ENCODE measurements at places on chromosomes 4 and X. TPM values are rescaled to one million over a fixed set of nuclear protein-coding genes. Genes with fewer than 3 reads are reported as not detected.

GPR143 gene
- 8.8 TPM for total RNA-seq

- DNase-seq, result no peak
- H3K4me1 ChIP-seq, result no peaks in the 10 kb centered on the region
- H3K27ac ChIP-seq, result no peak overlapping the region
- no peaks in the 10 kb centered on the region for H3K27me3 ChIP-seq
- no peak overlapping the region for H3K4me3 ChIP-seq
- H3K36me3 ChIP-seq, result no peaks in the 10 kb centered on the region
These were observed 177.3 kb upstream of the FAM9B start for GRCh38 chrX:9211269-9211668.

DNA sequence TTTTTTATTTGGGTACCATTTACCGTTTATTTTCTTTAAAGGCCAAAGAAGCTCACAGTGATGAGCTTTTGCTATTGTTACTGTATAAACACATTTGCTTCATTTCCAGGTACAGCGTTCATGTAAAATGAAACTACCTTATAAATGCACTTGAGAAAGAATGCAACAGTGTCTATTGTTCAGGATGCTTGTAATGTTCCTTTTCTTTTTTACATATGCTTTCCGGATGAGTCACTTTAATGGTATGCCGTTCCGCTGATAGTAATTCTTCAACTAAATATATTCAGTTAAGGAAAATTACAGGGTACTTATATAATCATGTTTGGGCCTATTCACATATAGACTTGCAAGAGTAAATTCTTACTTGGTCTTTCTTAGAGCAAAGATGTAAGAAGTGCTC, 354.9 kb downstream of the RPA4 start:
- peak; percentile 12 for DNase-seq
- H3K4me3 ChIP-seq, result no peak overlapping the region
- H3K27me3 ChIP-seq, result no peaks in the 10 kb centered on the region
- no peaks in the 10 kb centered on the region for H3K36me3 ChIP-seq
- peak overlapping the region; percentile 27 for H3K27ac ChIP-seq

GRCh38 chrX:108516184-108516583, 76.5 kb downstream of the COL4A5 start:
- no peaks in the 10 kb centered on the region for H3K27me3 ChIP-seq
- DNase-seq, result no peak
- no peaks in the 10 kb centered on the region for H3K36me3 ChIP-seq
- no peak overlapping the region for H3K27ac ChIP-seq
- H3K4me3 ChIP-seq, result no peak overlapping the region

DNA sequence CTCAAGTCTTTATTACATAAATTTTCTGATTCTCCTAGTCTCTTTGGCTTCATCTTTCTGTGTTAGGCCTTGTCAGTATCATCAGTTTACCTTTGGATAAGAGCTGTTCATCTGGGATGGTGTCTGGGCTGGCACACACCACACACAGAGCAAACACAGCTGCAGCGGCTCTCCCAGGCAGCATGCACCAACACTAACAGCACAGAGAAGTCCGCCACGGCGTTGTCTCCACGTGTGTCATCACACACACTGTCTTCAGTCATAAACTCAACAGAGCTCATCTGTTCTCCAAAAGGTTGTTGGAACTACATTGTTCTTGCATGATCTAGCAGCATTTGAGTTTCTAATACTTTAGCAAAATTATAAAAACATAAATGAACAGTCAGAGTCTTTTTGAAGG, 851.9 kb upstream of the FRG1 start:
- H3K27me3 ChIP-seq, result no peaks in the 10 kb centered on the region
- H3K36me3 ChIP-seq, result peaks cover 6% of the 10 kb centered on the region
- no peak for DNase-seq
- no peak overlapping the region for H3K4me3 ChIP-seq

RAI2 gene
- 0.33 TPM for total RNA-seq

ZNF518B gene
- total RNA-seq, result not detected

UGDH gene
- 71.8 TPM for total RNA-seq

- H3K27me3 ChIP-seq, result no peaks in the 10 kb centered on the region
- no peak overlapping the region for H3K27ac ChIP-seq
- no peaks in the 10 kb centered on the region for H3K36me3 ChIP-seq
- no peak overlapping the region for H3K4me3 ChIP-seq
- peaks cover 8% of the 10 kb centered on the region for H3K4me1 ChIP-seq
- DNase-seq, result no peak
These were observed 43.0 kb downstream of the TFDP3 start for GRCh38 chrX:133175162-133175561.

DNA sequence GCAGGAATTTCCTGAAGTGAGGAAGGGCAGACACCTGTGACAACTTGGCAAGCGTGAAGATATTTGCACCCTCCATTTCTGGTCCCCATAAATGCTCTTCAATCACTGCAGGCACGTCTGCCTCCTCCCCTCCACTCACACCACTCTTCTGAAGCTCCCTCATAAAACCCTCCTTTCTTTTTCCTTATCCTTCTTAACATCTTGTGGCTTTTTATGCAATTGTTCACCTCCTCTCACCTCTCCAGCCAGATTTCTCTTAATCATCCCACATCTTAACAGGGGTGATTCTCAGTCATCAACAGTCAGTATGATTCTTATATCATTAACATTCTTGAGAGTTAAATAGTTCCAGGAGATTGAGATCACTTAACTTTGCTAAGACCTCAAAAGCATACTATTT, 277.4 kb downstream of the SPRY1 start:
- no peak for DNase-seq
- H3K4me1 ChIP-seq, result peaks cover 19% of the 10 kb centered on the region
- H3K27ac ChIP-seq, result peak overlapping the region; percentile 45

EXOC1L gene
- not detected for total RNA-seq

DNA sequence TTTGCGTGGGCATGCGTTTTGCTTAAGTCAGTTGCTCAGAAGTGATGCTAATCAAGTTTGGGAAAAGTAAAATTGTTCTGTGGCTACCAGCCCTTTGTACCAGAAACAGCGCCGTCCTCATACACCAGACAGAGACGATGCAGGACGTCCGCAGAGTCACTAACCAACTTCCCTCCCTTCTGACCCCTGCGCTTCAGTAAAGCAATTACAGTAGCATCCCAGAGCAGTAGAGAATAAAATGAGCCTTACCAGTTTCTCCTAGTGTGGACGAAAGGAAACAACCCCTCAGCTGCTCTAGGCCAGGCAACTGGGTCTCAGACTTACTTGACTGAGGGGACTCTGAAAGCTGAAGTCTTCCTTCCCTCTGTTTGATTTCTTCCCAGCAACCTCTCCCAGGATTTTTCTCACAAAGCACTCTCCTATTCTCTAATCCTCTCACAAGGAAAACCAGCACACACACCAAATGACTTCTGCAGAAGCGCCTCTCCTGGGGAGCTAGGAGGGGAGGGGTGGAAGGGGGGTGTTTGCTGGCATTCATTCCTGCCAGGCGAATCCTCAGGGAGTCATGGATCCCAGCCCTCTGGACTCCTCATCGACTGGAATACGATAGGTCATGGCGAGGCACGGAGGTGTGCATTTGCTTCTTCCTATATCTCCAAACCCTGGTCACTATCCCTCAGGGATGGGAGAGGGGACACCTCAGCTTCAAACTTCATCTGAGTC, 56.0 kb upstream of the MID1 start:
- no peak for DNase-seq
- no peaks in the 10 kb centered on the region for H3K27me3 ChIP-seq
- H3K27ac ChIP-seq, result no peak overlapping the region
- no peaks in the 10 kb centered on the region for H3K36me3 ChIP-seq
- H3K4me1 ChIP-seq, result peaks cover 7% of the 10 kb centered on the region
- H3K4me3 ChIP-seq, result no peak overlapping the region

GRCh38 chr4:152448038-152448707, 87.7 kb downstream of the FBXW7 start:
- DNase-seq, result no peak
- H3K27me3 ChIP-seq, result no peaks in the 10 kb centered on the region
- H3K27ac ChIP-seq, result no peak overlapping the region
- no peaks in the 10 kb centered on the region for H3K4me1 ChIP-seq

- peak overlapping the region; percentile 75 for H3K4me3 ChIP-seq
- H3K4me1 ChIP-seq, result peaks cover 13% of the 10 kb centered on the region
- H3K27ac ChIP-seq, result no peak overlapping the region
- DNase-seq, result peak; percentile 77
- peaks cover 14% of the 10 kb centered on the region for H3K27me3 ChIP-seq
- peaks cover 16% of the 10 kb centered on the region for H3K36me3 ChIP-seq
These were observed 205.3 kb downstream of the TENM3 start for GRCh38 chr4:182448281-182449151.

- no peaks in the 10 kb centered on the region for H3K4me1 ChIP-seq
- no peak overlapping the region for H3K4me3 ChIP-seq
- no peak overlapping the region for H3K27ac ChIP-seq
- no peaks in the 10 kb centered on the region for H3K27me3 ChIP-seq
These were observed 1030.3 kb upstream of the LCORL start for GRCh38 chr4:19051831-19052230.

GRCh38 chrX:14228611-14229010, 198.9 kb upstream of the GEMIN8 start:
- H3K36me3 ChIP-seq, result no peaks in the 10 kb centered on the region
- no peak for DNase-seq
- H3K4me3 ChIP-seq, result no peak overlapping the region
- no peaks in the 10 kb centered on the region for H3K4me1 ChIP-seq
- no peak overlapping the region for H3K27ac ChIP-seq

DNA sequence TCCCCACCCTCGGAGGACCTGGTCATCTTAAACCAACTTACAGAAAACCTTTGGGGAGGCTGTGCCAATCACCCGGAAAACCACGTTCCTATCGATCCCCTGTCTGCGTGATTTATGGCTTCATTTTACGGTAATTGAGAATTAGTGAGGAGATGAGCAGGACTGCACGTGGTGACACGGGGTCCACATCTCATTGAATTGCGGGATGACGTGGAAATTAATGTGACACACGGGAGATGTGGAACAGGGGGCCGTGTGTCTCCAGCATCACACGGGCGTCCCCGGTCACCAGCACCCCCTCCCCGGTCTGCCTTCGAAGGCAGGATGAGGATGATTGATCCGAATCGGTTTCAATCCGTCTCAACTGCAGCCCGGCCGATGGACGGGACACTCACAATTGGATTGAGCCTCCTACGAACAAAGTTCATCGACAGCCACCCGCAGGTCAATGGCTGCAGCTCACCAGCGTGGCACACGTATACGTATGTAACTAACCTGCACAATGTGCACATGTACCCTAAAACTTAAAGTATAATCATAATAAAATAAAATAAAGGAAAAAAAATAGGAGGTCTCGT, 160.3 kb downstream of the SHOX start:
- H3K27me3 ChIP-seq, result no peaks in the 10 kb centered on the region
- no peak overlapping the region for H3K4me3 ChIP-seq
- no peak for DNase-seq
- no peaks in the 10 kb centered on the region for H3K4me1 ChIP-seq
- H3K27ac ChIP-seq, result no peak overlapping the region
- no peaks in the 10 kb centered on the region for H3K36me3 ChIP-seq

CXCL13 gene
- total RNA-seq, result 0.51 TPM

DNA sequence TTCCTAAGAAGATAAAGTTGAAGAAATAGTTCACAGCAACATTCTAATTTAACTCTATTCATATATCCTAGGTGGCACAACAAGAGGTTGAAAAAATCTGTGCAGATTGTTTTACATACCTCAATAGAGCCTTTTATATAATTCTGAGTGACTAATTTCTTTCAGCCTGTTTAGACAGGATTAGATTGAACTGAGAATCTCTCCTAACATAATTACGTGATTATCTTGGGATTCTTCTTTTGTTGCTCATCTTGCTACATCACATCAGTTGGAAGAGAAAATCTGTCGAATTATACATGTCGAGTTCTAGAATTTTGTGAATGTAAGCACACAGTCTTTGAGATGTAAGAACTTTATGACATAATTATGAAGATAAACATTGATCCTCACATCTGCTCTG, 1873.7 kb upstream of the IGFBP7 start:
- H3K27me3 ChIP-seq, result no peaks in the 10 kb centered on the region
- no peaks in the 10 kb centered on the region for H3K4me1 ChIP-seq
- H3K36me3 ChIP-seq, result no peaks in the 10 kb centered on the region
- no peak overlapping the region for H3K4me3 ChIP-seq

- no peak for DNase-seq
- H3K4me1 ChIP-seq, result peaks cover 20% of the 10 kb centered on the region
- H3K36me3 ChIP-seq, result peaks cover 21% of the 10 kb centered on the region
- H3K27me3 ChIP-seq, result no peaks in the 10 kb centered on the region
These were observed 1.4 kb upstream of the FUNDC1 start for GRCh38 chrX:44544036-44544435.

DNA sequence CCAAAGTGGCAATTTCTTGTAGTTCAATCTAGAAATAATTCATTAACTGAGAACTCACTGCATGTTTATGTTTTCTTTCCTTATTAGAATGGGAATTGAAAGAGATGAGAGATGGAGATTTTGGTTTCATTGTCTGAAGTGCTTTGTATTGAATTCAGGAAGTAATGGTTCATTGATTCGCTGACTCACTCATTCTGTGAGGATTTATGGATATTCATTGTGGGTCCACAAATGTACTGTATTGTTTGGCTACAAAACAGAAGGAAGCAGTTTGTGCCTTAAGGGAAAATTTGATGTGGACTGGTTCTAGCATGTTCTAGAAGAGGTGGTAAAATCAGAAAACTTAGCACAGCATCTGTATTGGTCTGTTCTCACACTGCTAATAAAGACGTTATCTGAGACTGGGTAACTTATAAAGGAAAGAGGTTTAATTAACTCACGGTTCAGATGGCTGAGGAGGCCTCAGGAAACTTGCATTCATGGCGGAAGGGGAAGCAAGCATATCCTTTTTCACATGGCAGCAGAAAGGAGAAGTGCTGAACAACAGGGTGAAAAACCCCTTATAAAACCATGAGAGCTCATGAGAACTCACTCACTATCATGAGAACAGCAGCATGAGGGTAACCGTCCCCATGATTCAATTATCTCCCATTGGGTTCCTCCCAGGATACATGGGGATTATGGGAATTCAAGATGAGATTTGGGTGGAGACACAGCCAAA, 132.3 kb upstream of the VCX3A start:
- no peaks in the 10 kb centered on the region for H3K27me3 ChIP-seq
- H3K4me1 ChIP-seq, result no peaks in the 10 kb centered on the region
- no peak overlapping the region for H3K4me3 ChIP-seq
- H3K27ac ChIP-seq, result no peak overlapping the region
- H3K36me3 ChIP-seq, result no peaks in the 10 kb centered on the region

SMAD1 gene
- 19.3 TPM for total RNA-seq

GRCh38 chrX:21821875-21822274, 17.5 kb upstream of the MBTPS2 start:
- no peak overlapping the region for H3K4me3 ChIP-seq
- no peak for DNase-seq
- H3K27me3 ChIP-seq, result no peaks in the 10 kb centered on the region
- no peaks in the 10 kb centered on the region for H3K36me3 ChIP-seq

GRCh38 chr4:163482190-163482589, 8.6 kb upstream of the TKTL2 start:
- H3K4me3 ChIP-seq, result no peak overlapping the region
- no peak for DNase-seq
- H3K36me3 ChIP-seq, result no peaks in the 10 kb centered on the region
- H3K27me3 ChIP-seq, result no peaks in the 10 kb centered on the region

DNA sequence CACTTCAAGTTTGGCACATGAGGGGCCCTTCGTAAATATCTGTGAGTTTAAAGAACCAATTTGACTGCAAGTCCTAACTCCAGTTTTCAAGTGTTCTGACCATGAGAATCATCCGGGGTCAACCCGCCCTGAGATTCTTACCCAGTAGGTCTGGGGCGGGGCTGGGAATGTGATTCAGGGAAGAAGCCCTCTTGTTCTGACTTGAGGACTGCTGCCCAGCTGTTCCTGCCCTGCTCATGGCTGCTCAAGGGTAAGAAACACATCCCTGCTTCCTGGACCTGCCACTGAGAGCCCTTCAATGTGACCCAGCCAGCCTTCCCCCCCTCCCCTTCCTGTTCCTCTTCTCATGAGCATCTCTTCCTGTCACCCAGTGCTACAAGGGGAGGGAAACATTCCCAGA, 92.7 kb upstream of the PGRMC2 start:
- H3K4me3 ChIP-seq, result no peak overlapping the region
- no peak overlapping the region for H3K27ac ChIP-seq
- no peak for DNase-seq
- no peaks in the 10 kb centered on the region for H3K36me3 ChIP-seq
- no peaks in the 10 kb centered on the region for H3K27me3 ChIP-seq

Measured in Calu3 (cell line).